Bone marrow (tissue), 2 donors: ENCODE measurements at places on chromosomes 16 and 17.

DNA sequence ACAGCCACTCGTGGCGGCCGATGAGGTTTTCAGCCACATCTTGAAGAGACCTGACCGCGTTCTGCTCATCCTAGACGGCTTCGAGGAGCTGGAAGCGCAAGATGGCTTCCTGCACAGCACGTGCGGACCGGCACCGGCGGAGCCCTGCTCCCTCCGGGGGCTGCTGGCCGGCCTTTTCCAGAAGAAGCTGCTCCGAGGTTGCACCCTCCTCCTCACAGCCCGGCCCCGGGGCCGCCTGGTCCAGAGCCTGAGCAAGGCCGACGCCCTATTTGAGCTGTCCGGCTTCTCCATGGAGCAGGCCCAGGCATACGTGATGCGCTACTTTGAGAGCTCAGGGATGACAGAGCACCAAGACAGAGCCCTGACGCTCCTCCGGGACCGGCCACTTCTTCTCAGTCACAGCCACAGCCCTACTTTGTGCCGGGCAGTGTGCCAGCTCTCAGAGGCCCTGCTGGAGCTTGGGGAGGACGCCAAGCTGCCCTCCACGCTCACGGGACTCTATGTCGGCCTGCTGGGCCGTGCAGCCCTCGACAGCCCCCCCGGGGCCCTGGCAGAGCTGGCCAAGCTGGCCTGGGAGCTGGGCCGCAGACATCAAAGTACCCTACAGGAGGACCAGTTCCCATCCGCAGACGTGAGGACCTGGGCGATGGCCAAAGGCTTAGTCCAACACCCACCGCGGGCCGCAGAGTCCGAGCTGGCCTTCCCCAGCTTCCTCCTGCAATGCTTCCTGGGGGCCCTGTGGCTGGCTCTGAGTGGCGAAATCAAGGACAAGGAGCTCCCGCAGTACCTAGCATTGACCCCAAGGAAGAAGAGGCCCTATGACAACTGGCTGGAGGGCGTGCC, 30.1 kb downstream of the CIITA start:
- DNase-seq, result no peak

DNA sequence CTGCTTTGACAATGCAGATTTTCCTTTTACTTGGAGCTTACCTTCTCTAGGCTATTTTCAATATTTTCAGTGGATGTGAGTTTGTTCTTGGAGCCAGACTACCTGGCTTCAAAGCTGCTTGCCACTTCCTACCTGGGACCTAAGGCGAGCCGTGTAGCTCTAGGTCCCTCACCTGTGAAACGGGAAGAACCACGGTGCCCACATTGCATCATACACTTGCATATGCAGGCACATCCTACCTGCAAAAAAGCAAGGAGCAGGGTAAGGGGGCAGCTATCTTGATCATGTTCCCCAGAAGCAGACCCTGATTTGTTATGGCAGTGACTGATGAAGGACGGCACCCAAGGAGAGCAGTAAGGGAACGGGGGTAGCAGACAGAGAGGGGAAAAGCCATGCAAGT, 27.0 kb upstream of the MPRIP start:
- no peak for DNase-seq

- DNase-seq, result no peak
Observed at GRCh38 chr16:23557779-23558702, 514 bp downstream of the UBFD1 start.

DNA sequence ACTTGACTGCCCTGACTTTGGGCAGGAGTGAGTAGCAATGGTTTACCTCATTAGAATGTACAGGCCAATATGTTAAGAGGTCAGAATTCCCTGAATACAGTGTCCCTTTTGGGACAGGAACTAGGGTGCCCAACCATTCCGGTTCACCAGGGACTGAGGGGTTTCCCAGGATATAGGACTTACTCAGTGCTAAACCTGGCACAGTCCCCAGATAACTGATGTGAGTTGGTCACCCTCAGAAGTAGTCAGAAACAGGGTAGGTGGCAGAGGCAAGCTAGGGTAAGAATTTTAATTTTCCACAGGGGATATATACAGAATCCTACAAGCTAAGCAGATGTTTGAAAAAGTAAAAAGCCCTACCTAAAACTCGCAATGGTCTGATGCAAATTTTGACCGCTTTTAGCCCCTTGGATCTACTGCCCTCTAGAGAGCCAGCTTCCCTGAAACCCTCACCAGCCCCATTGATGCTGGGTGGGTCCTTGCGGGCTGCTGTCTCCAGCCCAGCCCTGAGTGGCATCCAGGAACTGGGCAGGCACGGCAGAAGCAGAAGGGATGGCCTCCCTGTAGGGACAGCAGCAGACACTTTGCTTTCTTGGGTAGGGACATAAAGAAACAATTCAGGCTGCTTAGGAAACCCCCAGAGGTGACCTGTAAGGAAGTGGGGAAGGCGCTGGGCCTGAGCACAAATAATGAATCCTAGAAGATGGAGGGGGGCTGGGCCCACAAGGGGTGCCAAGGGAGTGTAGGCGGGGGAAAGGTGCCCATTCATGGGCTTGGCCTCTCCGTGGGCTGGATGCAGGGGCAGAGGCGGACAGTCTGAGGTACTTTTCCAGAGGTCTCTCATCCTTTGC, 434.8 kb downstream of the SLC39A11 start:
- DNase-seq, result no peak

DNA sequence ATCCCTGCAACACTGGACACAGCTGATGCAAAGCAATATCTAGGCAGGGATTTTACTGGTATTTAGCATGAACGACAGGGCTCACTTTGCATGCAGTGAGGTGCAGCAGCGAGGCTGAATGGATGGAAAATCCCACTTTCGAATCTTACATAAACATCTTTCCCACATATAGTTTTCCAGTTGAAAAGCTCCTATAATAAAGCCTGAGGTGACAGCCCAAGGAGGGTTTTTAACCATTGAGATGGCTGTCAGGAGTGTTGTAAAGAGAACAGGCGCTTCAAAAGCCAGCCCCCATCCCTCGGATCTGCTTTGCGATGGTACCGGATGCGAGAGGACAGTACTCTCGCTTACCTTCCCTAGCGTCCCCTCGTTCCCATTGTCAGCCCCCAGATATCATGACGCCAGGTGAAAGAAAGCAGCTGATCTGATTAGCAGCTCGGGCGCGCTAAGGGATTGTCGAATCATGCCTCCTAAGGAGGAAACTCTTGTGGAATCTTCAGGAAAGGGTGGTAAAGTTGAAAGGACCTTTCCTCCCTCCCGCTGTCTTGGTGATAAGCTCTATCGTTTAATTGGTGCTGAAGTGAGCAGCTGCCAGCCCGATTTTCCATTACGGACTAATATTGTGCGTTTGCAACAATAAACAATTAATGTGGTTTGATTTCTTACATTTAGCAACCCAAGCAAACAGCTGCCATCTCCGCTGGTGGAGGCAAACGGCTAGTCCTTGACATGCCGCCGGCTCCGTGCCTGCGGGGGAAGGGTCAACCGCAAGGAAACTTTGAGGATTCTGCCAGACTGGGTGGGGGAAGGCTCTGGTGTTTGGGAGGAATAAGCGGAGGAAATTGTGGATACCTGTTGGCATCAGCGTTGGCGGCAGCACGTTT, 1.8 kb downstream of the CDH8 start:
- no peak for DNase-seq
